ENCODE measurements at places on chromosomes 7 and 10.
A peak's percentile ranks its signal among the peaks of the same experiment; 100 is the strongest.

DNA sequence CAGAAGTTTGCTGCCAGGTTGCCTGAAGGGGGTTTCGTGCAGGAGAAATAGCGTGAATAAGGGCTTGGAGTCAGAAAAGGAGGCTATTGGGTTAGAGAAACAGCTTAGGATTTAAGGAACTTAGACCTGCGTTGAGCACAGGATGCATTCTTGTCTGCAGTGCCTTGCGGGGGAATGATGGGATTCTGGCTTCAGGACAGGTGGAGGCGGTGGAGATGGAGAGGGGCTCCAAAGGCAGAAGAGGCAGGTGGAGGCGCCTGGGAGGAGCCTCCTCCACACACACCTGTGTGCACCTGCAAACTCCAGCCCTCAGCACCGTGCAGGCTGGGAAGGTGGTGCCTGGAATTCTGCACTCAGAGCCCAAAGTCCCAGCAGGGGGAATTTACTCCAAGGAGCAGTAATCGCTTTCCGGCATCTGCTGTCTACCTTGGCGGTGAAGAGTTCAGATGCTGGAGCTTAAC lies 1.8 kb downstream of the CLIP2 start:
- no peak for DNase-seq

DNA sequence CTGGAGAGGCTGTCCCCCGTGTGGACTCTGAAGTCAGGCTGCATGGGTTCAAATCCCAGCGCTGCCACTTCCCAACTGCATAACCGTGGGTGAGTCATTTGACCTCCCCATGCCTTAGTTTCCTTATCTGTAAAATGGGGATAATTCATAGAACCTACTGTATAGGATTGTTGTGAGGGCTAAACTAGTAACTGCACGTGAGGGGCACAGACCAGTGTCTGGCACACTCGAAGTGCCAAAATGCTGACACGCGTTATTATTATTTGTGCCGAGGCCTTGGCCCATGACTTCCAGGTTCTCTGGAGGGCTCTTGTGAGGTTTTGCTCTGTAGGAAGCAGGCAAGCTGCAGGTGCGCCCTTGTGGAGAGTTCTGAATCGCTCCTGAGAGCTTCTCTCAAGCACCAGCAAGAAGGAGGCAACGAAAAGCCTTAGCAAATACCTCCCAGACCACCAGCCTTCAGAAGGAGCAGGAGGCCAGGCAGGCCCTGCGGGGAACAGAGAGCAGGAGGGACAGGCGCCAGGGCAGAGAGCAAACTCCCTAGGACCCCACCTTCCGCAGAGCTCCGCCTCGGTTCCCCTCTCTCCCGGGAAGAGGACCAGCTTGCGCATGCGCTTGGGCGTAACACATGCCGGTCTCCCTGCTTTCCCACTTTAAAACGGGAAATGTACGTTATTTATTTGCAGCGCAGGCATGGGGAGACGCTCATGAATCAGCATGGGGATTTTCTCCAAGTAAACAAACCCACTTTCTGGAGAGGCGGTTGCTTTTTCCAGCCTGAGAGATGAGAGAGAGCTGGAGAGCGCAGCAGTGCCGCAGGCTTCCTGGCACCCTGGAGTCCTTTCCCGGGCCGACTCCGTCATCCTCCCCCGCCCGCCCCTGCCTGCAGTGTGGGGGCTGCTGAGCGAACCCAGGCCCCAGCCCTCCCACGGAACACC lies 39.6 kb downstream of the SORCS3 start:
- peak; percentile 45 for DNase-seq

DNA sequence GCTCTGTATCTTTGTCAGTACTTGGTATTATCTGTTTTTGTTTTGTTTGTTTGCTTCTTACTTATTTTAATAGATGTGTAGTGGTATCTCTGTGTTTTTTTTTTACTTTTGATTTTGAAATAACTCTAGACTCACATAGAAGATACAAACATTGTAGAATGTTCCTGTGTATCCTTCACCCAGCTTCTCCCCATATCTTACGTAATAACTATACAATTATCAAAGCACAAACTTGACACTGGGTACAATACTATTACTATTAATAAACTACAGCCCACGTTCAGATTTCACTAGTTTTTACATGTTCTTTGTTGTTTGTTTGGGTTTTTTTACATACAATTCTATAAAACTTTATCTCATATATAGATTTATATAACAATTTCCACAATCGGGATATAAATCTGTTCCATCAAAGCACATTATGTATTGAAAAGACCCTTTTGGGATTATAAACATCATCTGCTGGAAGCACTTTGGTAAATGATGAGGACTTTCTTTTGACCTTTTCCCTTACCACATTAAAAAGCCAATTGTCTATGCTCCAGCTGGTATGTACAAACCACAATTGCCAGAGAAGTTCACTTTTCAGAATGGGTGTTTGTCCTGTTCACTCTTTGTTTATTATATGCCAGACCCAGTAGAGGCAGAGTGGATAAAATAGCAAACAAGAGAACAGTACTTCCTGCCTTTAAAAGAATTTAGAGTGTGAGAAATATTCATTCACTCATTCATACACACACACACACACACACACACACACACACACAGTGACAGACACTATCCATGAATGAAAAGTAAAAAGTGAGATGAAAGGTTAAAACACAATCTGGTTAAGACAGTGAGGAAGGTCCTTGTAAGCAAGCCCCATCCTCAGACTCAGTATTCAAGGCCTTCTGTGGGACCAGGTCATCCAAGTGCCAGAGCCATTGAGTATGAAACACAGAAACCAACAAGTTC lies 113.0 kb downstream of the SGMS1 start:
- DNase-seq = no peak

- no peak for DNase-seq
Observed at GRCh38 chr10:46029461-46030030, 877 bp downstream of the NCOA4 start.

DNA sequence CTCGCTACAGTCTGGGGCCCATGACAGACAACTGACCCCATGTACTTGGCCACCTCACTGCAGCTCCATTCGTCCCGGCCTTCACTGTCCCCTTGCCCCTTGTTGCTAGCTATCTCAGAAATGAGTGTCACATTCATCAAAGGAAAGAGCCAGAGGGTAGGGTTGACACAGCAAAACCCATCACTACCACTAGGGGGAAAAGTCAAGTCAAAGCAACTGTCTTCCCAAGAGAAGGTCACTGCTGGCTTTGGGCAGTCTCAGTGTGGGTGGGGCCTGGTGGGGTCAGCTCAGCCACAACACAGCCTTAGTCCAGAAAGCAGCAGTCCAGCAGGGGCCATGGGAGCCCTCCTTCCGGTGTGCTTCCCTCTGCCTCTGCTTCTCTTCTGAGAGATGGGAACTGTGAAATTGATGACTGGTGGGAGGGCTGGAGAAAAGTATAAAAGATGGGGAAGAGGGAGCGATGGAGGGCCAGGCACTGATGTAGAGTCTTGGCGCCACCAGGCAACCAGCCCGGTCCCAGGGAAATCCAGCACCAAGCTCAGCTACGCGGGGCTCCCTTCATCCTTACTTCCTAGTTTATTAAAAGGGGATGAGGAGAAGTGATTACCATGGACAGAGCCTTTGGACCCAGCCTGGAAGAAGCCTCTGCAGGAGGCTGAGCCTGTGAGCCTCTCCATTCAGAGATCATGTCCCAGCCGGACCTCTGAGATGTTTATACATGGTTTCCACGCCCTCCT lies 58.0 kb downstream of the PLXNA4 start:
- DNase-seq = no peak

GRCh38 chr7:108026647-108027046 lies 23.7 kb upstream of the LAMB1 start:
- no peak for DNase-seq

GRCh38 chr10:32077896-32078485 lies 21.8 kb upstream of the KIF5B start:
- peak; percentile 56 for DNase-seq
